ENCODE measurements at places on chromosomes 7 and 10. TPM values are rescaled to one million over a fixed set of nuclear protein-coding genes. Genes with fewer than 3 reads are reported as not detected.

Gene WEE2
- polyA plus RNA-seq, result not detected

Gene ZC3HAV1L
- polyA plus RNA-seq, result 1.1 TPM

Gene CAMK1D
- polyA plus RNA-seq, result 5.4 TPM

Gene ASZ1
- polyA plus RNA-seq, result not detected

Gene METTL27
- 1.1 TPM for polyA plus RNA-seq

Gene ENTPD1
- polyA plus RNA-seq, result 3.7 TPM

Gene GIMAP7
- 10.1 TPM for polyA plus RNA-seq

Gene IL6
- polyA plus RNA-seq, result 0.44 TPM

Gene CDK1
- 23.4 TPM for polyA plus RNA-seq

Gene HOXA4
- 7.6 TPM for polyA plus RNA-seq

Gene CHST15
- polyA plus RNA-seq, result 3.7 TPM

Gene HTR7
- 0.10 TPM for polyA plus RNA-seq

Gene BTBD16
- 0.20 TPM for polyA plus RNA-seq

Gene FAM237B
- polyA plus RNA-seq, result not detected

Gene PLXNA4
- 0.55 TPM for polyA plus RNA-seq

Gene UPK3BL1
- polyA plus RNA-seq, result 91.5 TPM

Gene PPP1R3A
- not detected for polyA plus RNA-seq
